Urothelium cell line (cell line): ENCODE measurements at places on chromosomes 7 and 10.

DNA sequence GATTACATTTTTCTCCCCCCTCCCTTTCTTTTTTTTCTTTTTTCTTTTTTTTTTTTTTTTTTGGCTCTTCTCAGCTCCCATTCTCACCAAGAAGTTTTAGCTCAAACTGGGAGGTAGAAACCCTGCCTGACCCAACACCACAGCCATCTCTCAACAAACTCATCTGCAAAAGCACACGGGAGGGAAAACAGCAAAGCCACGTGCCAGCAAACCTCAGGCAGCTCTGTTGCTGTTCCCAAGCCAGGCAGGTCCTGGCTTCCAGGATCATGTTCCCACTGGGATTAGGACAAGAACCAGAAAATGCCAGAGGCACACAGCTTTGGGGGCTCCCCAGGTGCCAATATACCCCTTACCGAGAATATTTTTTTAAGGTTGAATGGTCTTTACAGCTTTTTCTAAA lies 56.7 kb downstream of the ITIH5 start:
- DNase-seq, result no peak

DNA sequence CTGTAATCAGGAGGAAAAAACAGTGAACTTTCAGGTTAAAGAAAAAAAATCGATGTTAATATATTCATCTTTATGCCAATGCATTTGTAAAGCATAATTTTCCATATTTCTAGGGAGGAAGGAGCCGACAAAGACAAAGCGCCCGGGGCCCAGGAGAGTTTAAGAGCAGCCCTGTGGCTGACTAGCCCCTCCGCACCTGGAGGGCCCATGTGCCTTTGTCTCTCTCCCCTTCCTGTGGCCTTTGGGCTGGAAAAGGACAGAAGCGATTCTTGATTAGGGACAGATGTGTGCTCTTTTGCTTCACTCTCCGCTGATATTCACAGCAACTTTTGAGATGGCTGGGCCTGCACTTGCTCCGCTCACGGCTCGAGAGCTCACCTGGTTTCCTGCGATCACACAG lies 23.1 kb downstream of the DDC start:
- DNase-seq, result no peak

DNA sequence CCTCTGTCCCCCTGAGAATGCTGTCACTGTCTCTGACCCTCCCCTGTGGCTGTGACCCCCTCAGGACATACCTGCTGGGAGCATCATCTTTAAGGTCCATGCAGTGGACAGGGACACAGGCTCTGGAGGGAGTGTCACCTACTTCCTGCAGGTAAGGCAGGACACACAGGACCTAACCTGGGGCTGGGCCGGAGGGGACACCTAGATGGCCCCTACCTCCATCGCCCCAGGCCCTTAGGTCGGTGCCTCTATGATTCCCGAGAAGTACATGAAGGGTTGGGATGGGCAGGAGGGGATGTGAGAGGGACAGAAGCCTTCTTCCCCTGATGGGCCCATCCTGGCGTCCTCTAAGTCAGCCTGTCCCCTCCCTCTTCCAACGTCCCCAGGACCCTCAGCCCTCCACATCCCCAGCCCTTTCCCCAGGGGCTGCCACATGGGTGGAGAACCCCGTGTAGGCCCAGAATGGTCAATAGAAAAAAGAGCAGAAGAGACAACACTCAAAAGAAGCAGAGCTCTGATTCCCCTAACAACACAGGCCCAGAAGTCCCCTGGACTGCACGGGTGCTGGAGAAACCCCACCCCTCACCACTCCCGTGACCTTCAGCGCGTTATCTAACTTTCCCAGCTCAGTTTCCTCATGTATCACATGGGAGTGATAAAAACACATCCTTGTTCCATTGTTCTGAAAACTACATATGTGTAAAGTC lies 6.4 kb downstream of the CDHR1 start:
- DNase-seq, result no peak

- DNase-seq, result no peak
Measured at GRCh38 chr7:4162884-4163564, 519.1 kb upstream of the FOXK1 start.

DNA sequence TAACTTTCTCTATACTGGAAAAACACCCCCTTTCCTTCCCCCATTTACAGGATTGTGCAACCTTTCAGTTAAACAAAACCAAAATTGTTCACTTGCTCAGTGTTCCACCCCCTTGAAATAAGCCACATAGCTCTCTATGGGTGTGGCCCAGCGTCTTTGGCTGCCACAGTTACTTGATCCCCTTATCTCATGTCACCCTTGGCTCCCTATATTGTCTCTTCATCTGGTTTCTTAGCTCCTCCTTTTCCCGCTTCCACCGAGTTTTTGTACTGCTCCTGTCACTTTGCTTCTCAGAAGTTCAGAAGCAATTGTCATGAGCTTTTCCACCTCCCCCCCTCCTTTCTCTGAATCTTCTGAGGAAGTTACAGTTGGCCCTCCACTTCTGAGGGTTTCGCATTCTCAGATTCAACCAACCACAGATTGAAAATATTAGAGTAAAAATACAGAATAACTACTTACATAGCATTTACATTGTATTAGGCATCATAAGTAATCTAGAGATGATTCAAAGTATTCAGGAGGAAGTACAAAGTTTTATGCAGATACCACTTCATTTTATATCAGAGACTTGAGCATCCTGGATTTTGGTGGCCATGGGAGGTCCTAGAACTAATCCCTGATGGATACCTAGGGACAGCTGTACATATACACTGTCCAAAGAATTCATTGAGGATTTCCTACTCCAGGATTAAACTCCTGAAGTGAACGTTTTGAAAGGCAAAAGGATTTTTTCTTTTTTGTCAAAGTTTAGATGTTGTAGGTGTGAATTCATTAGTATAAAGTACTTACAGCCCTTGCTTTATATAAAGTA lies 60.4 kb downstream of the ADD3 start:
- DNase-seq, result peak; percentile 26

GRCh38 chr7:80385508-80385907 lies 126.4 kb downstream of the GNAT3 start:
- DNase-seq, result no peak

- DNase-seq, result peak; percentile 37
Measured at GRCh38 chr7:23863209-23863787, 153.3 kb downstream of the STK31 start.

GRCh38 chr7:83861-84632 lies 108.3 kb upstream of the FAM20C start:
- DNase-seq, result no peak

- no peak for DNase-seq
Measured at GRCh38 chr7:153920897-153921296, 131.3 kb upstream of the DPP6 start.

GRCh38 chr10:18400201-18400905 lies 251.0 kb downstream of the NSUN6 start:
- no peak for DNase-seq

DNA sequence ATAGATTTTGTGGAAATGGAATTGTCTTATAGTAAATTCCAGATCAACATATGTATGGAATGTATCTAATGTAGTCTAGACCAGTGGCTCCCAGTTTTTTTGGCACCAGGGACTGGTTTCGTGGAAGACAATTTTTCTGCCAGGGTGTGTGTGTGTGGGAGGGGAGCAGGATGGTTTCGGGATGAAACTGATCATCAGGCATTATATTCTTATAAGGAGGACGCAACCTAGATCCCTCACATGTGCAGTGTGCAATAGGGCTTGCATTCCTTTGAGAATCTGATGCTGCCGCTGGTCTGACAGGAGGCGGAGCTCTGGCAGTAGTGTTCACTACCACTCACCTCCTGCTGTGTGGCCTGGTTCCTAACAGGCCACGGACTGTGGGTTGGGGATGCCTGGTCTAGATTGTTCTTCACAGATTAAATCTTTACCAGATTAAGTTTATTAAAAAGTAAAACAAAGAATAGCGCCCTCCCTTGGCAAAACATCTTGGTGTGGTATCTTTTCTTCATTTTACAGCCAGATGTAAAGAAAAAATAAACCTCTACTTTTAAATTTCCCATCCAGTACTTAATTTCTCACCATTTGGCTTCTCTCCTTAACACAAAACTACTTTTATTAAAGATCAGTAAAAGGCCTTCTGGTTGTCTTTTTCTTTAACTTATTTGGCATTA lies 48.4 kb downstream of the SEPTIN7 start:
- no peak for DNase-seq

DNA sequence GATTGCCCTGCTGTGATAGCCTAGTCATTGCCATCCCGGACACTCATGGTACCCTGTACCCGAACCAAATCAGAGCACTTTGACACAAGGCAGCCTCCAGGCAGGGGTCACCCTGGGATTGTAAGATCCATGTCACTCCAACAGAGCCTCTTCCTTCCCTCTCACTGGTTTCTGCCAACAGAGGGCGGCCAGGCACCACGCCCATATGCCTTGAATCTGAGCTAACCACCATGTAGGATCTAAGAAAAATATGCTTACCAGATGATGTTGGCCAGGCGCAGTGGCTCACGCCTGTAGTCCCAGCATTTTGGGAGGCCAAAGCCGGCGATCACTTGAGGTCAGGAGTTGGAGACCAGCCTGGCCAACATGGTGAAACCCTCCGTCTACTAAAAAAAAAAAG lies 389.2 kb upstream of the KLF6 start:
- no peak for DNase-seq

DNA sequence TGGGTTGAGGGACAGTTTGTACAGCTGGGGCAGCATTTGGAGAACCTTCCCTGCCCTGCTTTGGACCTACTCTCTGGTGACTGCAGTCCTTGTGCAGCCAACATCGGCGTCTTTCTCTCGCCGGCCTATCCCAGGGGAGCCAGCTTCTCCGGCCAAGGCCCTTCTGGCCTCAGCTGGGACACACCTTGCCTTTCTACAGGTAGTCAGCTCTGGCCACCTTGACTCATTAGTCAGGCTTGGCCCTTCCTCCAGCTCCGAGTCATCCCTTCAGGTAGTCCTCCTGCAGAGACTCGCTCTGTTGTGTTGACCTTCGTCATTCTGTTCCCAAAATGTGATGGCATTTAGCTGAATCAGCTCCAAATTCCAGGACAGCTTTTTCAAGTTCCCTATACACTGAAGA lies 145.0 kb upstream of the CHST15 start:
- DNase-seq, result no peak

DNA sequence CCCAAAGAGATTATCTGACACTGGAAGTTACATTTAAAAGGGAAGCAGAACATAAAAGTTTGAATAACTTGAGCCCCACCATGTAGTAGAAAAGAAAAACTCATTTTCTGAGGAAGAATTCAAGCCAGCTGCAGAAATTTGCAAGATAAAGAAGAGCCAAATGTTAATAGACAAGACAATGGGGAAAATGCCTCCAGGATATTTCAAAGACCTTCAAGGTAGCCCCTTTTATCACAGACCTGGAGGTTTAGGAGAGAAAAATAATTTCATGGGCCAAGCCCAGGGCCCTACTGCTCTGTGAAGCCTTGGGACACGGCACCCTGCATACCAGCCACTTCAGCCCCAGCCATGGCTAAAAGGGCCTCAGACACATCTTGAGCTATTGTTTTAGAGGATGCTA lies 18.4 kb upstream of the AKR1C1 start:
- no peak for DNase-seq

GRCh38 chr7:129789652-129790051 lies 163.1 kb downstream of the UBE2H start:
- no peak for DNase-seq

DNA sequence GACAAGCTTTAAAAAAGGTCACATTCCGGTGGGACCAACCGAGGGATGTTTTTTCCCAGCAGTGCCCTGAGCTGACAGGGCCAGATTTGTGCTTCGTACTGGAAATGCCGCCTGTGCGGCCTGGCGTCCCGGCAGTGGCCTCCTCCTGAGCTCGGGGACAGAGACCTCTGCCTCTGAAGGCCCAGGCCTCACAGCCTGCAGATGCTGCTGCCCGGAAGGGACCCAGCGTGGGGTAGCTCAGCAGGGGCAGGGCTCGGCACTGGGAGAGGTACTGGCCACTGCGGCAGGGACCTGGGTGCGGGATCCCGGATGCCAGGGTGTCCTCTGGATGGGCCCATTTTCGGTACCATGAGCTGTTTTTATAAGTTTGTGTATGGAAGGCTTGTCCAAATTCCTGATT lies 52.4 kb upstream of the CFAP46 start:
- no peak for DNase-seq

GRCh38 chr10:130394832-130395231 lies 258.6 kb downstream of the GLRX3 start:
- no peak for DNase-seq

GRCh38 chr7:129561677-129562359 lies 49.7 kb upstream of the NRF1 start:
- no peak for DNase-seq

DNA sequence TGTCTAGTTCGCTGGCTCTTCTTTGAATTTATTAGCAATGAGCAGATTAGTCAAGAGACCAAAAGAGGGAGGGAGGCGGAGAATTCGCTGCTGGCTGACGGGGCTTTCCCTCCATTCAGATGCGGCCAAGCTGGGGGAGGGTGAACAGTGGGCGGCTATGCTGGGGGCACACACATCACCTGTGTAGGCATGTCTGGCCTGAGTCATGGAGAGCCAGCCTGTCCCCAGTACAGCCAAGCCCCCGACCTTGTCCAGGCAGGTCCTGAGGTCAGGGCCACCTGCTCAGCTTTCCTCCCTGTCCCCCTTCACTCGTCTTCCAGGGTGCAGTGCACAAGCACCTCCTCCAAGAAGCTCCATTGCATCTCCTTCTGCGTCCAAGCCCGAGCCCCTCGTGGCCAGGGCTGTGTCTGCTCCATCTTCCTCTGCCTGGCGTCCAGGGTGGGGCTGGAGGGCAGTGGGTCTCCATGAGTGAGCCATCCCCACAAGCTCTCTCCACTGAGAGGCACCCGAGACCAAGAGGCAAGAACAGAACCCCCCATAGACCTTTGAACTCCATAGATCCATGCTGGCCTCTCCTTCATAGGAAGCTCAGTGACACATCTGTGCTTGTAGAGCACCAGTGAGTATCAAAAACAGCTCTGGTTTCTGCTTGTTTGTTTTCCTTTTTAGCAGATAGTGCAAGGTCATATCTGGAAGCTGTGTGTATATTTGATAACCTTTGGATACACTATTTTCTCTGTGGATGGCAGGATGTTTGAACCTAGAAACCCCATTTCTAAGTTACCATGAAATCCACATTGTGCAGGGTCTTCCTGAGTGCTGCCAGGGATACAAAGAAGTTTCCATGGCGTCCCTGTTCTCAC lies 1.9 kb upstream of the DEPP1 start:
- no peak for DNase-seq

- DNase-seq, result no peak
Measured at GRCh38 chr10:108689891-108690290, 1233.4 kb downstream of the XPNPEP1 start.

GRCh38 chr7:106216923-106217542 lies 67.8 kb downstream of the NAMPT start:
- peak; percentile 73 for DNase-seq

DNA sequence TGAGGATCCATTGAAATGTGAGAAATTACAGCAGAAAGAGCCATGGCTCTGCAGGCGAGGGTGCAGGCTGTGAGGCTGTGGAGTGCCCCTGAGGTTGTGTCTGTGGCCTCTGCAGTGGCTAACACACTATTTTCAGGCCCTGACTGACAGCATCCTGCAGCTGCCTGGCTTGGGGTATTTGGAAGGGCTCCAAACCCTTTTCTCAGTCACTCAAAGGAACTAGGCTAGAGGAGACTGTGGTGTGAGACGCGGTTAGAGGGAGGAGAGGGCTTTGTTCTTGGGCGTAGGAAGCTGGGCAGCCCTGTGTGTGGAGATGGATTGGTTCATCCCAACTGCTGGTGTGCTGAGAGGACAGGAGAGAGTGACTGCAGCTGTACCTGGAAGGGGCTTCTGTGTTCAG lies 134.9 kb downstream of the RAMP3 start:
- DNase-seq, result no peak
